Right kidney (tissue), 9 donors: ENCODE measurements at places on chromosomes 12 and 14.

DNA sequence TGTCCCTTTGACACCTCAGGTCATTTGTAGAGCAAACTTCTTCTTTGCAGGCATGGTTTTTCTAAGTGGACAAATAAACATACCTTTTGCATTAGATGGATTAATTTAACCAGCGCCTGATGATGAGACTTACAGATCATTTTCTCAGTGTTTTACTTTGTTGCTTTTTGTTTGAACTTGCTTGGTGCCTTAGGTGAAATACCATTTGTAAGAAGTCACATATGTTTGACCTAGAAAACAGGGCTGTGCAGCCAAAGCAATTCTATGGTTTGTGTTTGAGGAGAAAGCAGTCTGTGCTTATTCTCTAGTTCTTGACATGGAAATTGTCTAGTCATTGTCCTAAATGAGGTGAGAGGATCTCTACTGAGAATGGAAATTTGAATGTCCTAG, 111.1 kb downstream of the DIP2B start:
- no peak for DNase-seq

DNA sequence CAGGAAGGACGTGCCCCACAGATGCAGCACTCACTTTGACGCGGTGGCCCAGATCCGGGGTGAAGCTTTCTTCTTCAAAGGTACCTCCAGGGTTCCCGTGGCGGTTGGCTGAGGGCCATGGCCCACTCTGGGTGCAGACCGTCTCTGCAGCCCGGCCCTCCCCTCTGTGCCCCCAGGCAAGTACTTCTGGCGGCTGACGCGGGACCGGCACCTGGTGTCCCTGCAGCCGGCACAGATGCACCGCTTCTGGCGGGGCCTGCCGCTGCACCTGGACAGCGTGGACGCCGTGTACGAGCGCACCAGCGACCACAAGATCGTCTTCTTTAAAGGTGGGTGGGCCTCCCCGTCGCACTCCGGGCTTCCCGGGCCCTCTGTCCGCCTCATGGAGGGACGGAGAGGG, 16.9 kb downstream of the MMP17 start:
- DNase-seq: no peak

DNA sequence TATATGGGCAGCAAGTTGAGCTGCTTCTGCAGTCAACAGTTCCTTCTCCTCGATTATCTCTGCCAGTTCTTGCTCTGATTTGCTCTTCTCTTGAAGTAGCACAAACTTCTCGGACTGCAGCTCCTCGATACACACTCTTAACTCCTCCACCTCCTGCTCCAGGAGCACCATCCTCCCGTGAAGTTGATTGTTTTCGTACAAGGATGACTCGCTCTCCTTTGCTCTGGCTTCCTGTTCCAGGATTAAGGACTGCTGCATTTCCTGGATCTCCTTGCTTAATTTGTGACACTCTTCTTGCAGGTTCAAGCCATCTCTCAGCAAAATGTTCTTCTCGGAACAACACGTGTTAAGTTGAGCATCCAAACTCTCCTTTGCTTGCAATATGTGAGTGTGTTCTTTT, 56.2 kb upstream of the VPS33A start:
- DNase-seq: no peak

- no peak for DNase-seq
Observed at GRCh38 chr14:75334549-75335051, 56.0 kb downstream of the FOS start.

- no peak for DNase-seq
Observed at GRCh38 chr12:8662593-8662992, at the start of gene MFAP5. Gene MFAP5 (minus strand): TSS chr12:8662826. CDS start chr12:8662104, 722 bp downstream.

DNA sequence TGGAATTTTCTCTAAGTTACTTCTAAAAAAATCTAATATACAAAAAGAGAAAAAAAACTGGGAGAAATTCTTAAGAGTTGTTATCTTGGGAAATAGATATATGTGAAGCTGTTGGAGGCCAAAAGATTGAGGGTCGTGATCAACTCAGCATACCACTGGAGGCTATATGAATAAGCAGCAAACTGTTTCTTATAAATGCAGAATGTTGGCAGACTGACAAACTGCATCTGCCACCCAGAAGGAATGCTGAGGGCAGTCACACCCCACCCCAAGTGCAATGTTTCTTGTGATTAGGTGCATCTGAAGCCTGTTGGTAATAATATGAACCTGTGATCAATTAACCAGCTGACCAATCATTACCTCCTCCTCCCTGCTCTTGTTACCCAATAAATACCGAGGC, 818.6 kb upstream of the MGAT4C start:
- DNase-seq: no peak

DNA sequence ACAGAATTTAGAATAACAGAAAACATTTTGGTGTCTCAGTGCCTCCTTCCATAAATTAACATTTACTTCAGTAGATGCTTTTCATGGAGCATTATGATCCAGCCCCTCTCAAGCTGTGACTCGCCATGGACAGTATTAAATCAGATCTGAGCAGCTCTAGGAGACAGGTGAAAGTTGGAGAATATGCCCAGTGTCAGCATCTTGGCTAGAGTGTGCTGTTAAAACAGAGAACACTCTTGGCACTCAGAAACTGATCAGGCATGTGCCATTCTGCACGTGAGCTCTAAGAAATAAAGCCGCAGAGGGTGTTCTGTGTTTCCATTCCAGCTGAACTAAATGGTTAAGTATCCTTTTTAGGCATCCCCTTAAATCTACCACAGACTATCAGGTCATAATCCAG, 68.0 kb downstream of the DIP2B start:
- no peak for DNase-seq

DNA sequence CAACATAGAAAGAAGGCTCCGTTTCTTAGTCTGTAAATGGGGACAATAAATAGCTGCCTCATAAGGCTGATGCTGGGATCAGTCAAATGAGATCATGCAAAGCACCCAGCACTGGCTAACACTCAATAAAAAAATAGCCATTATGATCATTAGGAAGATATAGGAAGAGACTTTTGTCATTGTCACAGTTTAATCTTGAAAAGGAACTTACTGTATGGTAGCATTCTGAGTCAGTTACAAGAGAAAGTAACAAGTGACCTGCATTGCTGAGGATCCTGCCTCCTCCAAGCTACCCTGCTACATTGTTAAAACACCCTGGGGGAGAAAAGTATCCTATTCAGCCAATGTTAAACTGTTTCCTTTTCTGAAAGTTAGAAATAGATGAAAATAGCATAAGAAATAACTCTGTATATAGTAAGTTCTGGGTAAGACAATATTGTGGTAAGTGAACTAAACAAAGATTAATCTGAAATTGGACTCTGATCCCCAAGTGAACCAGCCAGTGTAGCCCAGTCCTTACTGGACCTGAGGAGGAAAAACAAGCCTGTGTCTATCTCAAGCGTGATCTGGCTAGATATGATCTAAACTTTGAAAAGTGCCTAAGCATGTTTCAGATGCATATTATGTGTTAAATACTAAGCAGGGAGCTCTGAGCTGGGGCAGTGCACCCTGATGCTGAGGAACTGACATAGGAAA, 3.6 kb upstream of the NUDT4 start:
- no peak for DNase-seq

GRCh38 chr14:96538097-96538989, 36.2 kb downstream of the PAPOLA start:
- DNase-seq: no peak
